RWPE2 (cell line): ENCODE measurements at places on chromosomes 2 and 18.
A peak's percentile ranks its signal among the peaks of the same experiment; 100 is the strongest.

GRCh38 chr2:25700221-25700660 lies 26.9 kb upstream of the DTNB start:
- no peak for DNase-seq

DNA sequence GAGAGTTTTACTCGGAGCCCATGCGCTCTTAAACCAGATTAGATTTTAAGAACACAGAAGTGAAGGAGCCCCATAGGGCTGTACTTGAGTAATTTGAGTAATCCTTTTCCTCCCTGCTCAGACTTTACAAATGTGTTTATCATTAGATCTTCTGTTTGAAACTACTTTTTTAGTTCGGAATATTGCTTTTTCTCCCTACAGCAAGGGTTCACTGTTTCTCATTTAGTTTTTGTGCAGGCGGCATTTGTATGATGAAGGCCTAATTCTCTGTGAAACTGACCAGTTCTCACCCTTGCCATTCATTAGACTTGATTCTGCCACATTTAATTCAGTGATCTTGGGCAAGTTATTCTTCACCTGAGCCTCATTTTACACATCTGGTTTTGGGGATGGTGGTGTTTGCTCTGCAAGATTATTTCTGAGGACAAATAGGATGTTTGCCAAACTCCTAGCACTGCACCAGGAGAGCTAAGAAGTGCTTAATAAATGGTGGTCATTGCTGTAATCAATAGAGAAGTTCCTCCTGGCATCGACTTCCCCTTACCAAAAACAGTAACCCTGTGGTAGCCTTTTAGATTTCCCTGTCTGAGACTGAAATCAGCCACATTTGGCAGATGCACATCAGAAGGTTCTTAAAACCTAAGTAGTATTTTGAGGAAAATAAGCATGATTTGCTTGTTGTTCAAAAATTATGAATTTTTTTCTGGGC lies 2.2 kb downstream of the B3GNT2 start:
- DNase-seq: no peak

- no peak for DNase-seq
These were observed 31.9 kb downstream of the SNED1 start for GRCh38 chr2:241030333-241030680.

GRCh38 chr2:66434679-66435548 lies at the start of gene MEIS1:
TSS of gene MEIS1 (plus strand) at chr2:66435125. CDS start at chr2:66435857, 732 bp downstream.
- DNase-seq: peak; percentile 95

GRCh38 chr18:57230861-57231585 lies 84.1 kb downstream of the BOD1L2 start:
- DNase-seq: no peak

DNA sequence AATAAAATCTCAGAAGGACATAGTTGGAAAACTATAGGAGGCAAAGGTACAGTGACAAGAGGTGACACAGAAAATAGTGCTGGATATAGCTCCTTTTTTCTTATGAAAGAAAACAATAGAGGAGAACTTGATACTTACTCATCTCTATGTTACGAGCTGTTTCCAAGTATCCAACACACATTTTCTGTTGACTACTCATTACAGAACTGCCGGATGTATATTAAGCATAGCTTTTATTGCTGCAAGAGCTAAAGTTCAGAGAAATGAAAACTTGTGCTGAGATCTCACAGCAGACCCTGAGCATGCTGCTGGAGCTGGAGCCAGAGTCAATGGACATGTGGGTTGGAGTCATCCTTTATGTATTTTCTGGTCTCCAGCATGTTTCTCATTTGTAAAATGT lies 210.0 kb upstream of the NT5C1B start:
- no peak for DNase-seq

DNA sequence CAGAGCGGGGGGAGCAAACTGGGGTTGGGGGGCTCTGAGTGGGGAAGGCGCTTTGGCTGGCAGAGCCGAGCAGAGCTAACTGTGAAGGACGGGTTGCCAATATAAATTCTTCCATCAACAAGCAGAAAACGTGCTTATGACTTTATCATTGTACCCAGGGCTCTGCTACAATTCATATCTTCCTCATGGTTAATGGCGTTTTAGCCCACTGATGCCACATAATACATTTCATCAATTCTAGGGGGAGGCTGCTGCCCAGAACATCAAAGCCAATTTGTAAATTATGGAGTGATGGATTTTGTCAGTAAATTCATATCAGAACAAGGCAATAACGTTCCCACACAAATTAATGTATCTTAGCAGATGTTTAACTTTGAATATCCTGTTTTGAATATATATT lies 175.5 kb upstream of the RAB12 start:
- DNase-seq: no peak

DNA sequence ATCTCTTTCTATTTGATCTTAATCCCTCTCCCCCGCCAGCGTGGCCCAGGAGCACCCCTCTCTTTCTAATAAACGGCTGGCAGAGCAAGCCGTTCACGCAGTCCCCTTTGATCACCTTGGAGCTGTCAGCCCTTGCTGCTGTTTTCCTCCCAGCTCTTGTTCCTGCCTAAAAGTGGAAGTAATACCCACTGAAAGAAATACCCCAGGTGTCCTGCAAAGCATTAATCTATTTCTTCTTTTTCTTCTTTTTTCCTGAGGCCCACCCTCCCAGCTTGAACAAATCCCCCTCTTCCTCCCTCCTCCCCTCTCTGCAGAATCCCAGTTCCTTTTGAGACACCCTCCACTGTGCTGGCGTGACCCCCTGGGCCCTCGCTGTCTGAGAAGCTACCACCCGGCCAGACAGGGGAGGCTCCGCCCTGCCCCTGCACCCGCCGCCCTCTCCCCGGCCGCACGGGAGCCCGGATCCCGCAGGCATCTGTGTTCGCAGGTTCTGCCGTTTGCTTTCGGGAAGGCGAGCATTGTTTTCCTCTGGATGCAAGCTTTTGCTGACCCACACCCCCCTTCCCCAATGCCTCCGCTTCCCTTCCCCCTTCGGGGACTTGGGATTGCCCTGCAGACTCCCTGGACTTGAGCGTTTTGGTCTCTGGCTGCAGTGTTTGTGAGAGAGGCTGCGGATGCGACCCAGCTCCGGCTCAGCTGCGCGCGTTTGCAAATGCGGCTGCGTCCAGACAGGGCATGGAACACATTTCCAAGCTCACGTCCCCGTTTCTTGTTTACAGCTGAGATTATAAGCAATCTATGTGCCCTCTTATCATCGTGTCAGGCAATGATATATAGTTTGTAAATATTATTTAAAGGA lies 631.5 kb downstream of the NYAP2 start:
- peak; percentile 64 for DNase-seq

DNA sequence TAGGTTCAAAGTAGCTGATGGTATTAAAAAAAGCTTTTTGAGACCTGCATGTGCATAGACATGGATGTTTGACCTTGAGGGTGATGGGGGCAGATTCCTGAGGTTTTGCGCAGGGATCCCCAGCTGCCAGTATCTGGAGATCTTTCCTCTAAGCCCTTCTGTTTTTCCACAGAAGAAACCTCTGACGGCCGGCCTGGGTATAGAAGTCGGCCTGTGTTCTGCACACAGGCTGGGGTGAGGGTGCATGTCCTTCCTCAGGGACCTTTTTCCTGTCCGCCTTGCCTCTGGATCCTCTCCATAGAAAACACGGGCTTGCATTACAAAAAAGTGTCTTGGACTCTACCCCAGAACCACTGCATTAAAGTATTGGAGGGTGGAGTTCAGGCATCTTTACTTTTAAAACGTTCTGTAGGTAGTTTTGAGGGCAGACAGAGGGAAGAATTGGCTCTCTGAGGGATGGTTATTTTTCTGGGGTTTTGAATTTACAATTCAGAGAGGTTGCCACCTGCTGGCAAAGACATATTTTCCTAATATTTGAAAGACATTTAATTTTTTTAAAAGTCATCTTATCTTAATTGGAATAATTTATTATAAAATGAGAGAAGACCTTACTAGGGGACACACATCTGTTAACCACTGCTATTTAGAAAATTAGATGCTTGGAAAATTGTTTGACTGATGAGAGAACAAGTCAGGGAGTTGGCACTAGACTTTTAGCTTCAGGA lies 350.6 kb downstream of the DCDC2C start:
- DNase-seq: no peak

DNA sequence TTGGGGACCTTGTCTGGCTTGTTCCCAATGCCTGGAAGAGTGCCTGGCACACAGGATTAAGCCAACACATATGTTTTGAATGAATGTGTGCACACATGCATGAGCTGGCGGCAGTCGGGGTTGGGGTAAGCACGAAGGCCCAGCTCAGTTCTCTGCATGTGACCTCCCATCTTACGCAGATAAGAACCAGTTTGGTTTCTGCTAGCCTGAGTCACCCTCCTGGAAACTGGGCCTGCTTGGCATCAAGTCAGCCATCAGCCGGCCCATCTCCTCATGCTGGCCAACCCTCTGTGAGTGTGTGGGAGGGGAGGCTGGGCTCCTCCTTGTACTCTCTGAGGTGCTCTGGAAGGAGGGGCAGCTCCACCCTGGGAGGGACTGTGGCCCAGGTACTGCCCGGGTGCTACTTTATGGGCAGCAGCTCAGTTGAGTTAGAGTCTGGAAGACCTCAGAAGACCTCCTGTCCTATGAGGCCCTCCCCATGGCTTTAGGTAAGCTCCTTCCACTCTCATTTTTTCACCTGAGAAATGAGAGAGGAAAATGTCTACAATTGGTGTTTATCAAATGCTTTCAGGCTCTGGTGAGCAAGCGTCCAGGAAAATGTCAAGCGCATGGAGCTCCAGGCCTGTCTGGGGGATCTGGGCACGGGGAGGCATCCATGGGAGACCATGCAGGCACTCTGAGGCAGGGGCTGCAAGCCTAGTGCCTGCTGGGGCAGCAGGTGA lies 9.7 kb upstream of the IL1RN start:
- peak; percentile 86 for DNase-seq
